Activated CD8-positive, alpha-beta T cell treated with anti-CD3 and anti-CD28 coated beads, Interleukin-2, amount 10 ng/mL, durations not matched to agents 7 days and 5 days (primary cell): ENCODE measurements at places on chromosomes 16 and 17. TPM values are rescaled to one million over a fixed set of nuclear protein-coding genes. Genes with fewer than 3 reads are reported as not detected.

GRCh38 chr16:88505405-88506082, 52.5 kb downstream of the ZFPM1 start:
- no peak overlapping the region for H3K27ac ChIP-seq
- H3K27me3 ChIP-seq = no peaks in the 10 kb centered on the region
- H3K4me3 ChIP-seq = no peak overlapping the region
- H3K4me1 ChIP-seq = peaks cover 10% of the 10 kb centered on the region
- DNase-seq = peak; percentile 61

DNA sequence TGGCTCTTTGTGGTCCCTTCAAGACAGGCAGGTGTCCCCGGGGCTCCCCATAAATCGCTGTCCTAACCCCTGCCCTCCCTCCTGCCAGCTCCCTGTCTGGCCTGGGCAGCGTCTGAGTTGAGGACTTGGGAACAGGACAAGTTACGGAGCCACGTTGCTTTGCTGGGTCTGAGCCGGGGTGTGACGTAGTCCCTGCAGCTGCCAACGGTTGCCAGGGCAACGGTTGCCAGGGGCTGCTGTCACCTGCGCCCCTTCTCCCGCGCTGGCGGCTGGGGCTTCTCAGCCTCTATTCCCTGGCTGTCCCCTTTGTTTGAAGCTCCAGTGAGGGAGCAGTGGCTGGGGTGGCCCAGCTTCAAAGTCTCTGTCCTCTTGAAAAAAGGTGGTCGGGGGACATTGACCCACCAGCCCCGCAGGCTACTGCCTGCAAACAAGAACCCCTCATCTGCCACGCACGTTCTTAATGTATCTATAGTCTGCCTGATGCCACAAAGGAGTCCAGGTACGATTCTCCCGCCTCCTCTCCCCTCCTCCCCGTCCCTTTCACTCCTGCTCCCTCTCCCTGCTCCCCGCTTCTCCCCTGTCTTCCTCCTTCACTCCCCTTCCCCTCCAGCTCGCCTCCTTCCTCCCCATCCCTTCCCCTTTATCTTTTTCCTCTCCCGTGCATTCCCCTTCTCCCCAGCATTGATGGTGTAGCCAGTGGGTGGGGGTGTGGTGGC, 10.9 kb downstream of the ADGRG1 start:
- peaks cover 6% of the 10 kb centered on the region for H3K4me1 ChIP-seq
- no peak overlapping the region for H3K4me3 ChIP-seq
- H3K27me3 ChIP-seq = peaks cover 11% of the 10 kb centered on the region
- DNase-seq = peak; percentile 32
- no peak overlapping the region for H3K27ac ChIP-seq
- H3K36me3 ChIP-seq = no peaks in the 10 kb centered on the region

DNA sequence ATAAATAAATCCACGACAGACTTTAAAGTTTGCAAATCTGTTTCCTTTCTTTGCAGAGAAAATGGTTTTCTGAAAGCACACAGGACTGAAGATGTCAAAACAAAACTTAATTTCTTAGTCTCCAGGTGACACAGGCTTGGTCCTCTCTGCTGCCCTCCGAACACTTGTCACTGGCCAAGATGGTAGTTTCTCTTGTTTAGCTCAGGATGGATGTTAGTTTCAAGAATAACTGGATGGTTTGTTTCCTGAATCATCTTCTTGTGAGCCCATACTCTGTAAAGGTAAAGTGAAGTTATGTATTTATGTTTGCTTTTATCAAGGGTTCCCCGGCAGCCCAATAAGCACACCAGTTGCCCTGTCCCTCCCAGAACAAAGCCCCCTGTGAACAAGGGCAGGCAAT, 9.9 kb upstream of the FLCN start:
- H3K36me3 ChIP-seq = peaks cover 39% of the 10 kb centered on the region
- no peak for DNase-seq

DNA sequence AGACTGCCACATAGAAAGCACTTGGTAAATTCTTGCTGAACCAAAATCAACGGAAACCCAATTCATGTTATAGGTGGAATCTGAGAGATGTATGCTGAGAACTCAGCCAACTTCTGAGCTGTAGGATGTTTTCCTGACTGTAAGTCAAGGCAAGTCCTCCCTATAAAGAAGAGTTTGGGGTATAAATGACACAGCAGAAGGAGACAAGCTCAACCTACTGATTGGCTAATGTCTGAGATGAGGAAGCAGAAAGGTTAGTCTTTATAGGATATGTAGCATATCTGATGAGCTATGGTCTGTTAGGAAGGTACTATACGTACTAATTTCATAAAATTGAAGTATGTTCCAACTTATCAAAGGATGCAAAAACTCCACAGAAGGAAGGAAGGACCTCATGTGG, 99.5 kb downstream of the XYLT1 start:
- peaks cover 88% of the 10 kb centered on the region for H3K4me1 ChIP-seq
- H3K36me3 ChIP-seq = peaks cover 58% of the 10 kb centered on the region
- H3K27ac ChIP-seq = peak overlapping the region; percentile 99

- no peak for DNase-seq
- no peak overlapping the region for H3K4me3 ChIP-seq
- peaks cover 25% of the 10 kb centered on the region for H3K27me3 ChIP-seq
Measured at GRCh38 chr16:66400503-66401380, 26.4 kb upstream of the BEAN1 start.

GRCh38 chr16:53892155-53892554, 188.2 kb downstream of the FTO start:
- peaks cover 14% of the 10 kb centered on the region for H3K4me1 ChIP-seq
- peaks cover 6% of the 10 kb centered on the region for H3K36me3 ChIP-seq
- H3K4me3 ChIP-seq = no peak overlapping the region
- H3K27ac ChIP-seq = no peak overlapping the region

- H3K4me3 ChIP-seq = no peak within 1 kb of the TSS
- H3K4me1 ChIP-seq = peaks cover 20% of the 10 kb centered on the region
- peaks cover 41% of the 10 kb centered on the region for H3K36me3 ChIP-seq
- DNase-seq = peak; percentile 75
- H3K27ac ChIP-seq = no peak within 1 kb of the TSS
- no peaks in the 10 kb centered on the region for H3K27me3 ChIP-seq
Measured at GRCh38 chr16:3654249-3654991, at the start of gene DNASE1. TSS of gene DNASE1 (plus strand) at chr16:3654691. CDS start at chr16:3655374, 683 bp downstream.

Gene DBNDD1
- total RNA-seq = 0.18 TPM

Gene CBFA2T3
- total RNA-seq = not detected

Gene ANKS3
- total RNA-seq = 17.0 TPM

Gene ZNF747
- total RNA-seq = 8.9 TPM

Gene OR1F1
- not detected for total RNA-seq
